GM12892 (cell line): ENCODE measurements at places on chromosomes 2 and 18.

- DNase-seq = no peak
These were observed 12.6 kb upstream of the LONRF2 start for GRCh38 chr2:100334929-100335328.

DNA sequence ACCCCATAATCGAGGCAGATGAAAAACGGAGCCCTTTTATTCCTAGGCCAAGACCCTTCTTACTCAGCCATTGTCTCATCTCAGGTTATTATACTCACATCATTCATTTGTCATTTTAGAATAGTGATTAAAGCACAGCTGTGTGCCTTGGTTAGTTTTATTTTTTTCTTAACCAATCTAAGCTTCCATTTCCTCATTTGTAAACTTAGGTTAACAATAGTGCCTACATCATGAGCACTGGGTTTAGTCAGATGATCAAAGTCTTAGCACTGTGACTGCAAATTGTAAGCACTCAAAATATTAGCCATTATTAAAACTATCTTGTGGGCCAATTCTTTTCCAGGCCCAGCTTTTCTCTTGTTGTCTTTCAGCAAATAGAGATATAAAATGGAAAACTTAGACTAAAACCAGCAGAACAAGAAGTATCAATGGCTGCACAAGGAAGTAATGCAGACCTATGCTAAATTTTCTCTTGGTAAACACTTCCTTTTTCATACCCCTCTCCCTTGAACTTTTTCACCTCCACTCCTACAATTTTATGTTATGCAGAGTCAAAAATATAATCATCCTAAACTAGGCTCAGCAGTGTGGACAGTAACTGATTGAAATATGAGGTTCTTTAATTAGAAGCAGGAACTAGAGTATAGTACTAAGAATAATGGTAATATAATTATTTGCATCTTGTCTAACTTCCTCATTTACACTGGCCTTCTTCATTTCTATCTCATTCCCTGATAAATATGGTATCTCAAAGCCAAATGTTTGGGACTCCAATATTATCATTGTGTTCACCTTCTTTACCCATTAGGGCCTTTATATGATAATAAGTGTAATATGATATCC is 21.5 kb upstream of the GALNT3 start:
- no peak for DNase-seq

DNA sequence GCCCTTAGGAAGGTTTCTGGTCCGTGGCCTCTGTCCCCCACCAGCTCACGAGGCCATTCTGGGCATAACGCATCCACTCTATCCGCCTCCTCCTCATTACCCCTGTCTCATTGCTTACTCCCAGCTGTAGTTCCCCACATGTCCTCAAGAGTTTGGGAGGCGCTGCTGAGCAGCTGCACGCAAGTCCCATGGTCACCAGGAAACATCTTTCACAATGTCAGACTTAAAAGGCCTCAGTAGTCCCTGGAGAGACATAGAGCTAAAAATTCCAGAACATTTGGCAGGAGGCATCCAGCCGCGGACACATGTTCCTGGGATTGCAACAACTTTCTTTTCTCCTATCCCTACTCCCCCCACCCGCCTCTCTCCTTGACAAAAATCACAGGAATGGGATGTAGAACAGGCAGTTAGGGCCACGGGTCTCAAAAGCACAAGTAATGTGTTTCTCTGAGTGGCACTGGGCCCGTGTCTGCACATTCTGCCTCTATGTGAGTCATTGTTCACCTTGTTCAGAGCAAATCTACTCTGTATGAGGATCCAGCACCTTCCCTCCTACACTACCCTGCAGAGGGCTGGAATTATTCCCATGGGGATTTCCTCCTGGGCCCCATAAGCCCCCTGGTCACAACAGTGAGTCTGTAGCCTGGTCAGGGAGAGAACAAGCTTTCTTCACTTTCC is 8.1 kb downstream of the LBH start:
- no peak for DNase-seq

DNA sequence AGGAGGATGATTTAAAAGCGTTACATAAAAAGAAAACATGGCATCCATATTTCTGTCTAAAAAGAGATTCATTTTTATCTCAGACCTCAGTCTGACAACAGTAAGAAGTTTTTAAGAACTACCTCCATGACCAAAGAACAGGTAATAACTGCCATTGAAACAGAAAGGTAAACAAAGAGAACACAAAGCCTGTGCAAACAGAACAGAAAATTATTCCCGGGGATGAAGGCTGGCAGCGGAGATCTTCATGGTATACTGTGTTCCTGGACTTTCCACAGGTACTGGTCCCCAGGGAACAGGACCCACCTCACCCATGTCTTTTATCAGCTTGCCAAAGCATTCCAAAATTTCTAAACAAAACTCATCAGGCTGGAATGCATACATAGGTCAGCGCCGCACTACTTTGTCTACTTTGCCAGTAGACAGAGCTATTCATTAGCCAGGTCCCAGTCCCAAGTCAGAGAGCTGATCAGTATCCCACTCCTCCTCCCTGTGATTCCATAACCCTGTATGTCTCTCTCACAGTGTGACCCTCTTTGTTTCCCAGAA is 277.3 kb downstream of the MBD2 start:
- DNase-seq = no peak

DNA sequence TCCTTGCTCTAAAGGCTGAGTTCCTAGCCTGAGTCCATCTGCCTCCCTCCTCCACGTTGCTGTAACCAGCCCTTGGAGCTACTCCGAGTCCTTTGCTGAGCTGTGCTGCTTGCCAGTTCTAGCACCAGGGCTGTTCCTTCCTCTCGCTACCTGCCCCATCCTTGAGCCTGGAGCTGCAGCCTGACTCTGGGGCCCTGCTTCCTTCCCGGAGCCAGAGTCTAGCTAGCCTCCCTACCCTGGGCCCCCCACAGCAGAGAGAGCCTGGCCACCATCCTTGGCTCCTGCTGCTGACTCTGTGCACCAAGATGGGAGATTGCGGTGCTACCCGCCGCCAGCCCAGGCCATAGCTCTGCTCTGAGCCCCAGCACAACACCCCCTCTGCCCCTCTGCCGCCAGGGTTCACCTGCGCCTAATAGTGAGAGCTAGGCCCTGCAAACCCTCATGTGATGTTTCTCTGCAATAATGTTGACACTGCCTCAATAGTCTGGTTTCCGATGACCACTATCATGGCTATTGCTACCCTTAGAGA is 135.9 kb upstream of the ASB18 start:
- no peak for DNase-seq

DNA sequence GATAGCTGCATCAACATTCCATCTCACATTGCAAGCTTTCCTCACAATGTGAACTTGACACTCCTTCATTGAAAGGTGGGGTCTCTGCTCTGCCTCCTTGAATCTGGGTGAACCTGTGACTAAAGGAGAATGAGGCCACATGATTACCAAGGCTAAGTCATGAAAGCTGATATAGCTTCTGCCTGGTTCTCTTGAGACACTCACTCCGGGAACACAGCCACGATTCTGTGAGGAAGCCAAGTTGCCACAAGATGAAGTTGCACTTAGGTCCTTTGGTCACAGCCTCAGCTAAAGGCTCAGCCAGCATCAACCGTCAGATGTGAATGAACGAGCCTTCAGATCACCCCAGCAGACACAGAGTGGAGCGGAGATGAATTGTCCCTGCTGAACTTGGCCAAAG is 94.7 kb upstream of the FAM136A start:
- no peak for DNase-seq

GRCh38 chr2:65482971-65483370 is 50.6 kb upstream of the SPRED2 start:
- DNase-seq = no peak

DNA sequence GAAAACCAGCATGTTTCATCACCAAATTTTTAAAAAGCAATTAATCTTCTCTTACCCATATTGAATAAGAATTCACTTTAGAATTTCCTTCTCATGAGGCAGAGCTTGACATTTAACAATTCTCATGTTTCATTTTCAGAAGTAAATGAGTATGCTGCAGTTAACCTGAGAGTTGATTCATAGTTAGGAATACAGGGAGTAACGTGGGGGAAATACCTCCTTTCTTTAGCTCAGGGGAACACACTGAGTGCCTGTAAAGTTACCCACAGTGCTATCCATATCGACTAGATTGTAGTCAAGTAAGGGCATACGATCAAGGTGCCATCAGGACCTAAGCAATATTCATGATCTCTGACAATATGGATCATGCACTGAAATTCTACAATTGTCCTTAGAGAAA is 38.9 kb upstream of the ATIC start:
- DNase-seq = no peak

DNA sequence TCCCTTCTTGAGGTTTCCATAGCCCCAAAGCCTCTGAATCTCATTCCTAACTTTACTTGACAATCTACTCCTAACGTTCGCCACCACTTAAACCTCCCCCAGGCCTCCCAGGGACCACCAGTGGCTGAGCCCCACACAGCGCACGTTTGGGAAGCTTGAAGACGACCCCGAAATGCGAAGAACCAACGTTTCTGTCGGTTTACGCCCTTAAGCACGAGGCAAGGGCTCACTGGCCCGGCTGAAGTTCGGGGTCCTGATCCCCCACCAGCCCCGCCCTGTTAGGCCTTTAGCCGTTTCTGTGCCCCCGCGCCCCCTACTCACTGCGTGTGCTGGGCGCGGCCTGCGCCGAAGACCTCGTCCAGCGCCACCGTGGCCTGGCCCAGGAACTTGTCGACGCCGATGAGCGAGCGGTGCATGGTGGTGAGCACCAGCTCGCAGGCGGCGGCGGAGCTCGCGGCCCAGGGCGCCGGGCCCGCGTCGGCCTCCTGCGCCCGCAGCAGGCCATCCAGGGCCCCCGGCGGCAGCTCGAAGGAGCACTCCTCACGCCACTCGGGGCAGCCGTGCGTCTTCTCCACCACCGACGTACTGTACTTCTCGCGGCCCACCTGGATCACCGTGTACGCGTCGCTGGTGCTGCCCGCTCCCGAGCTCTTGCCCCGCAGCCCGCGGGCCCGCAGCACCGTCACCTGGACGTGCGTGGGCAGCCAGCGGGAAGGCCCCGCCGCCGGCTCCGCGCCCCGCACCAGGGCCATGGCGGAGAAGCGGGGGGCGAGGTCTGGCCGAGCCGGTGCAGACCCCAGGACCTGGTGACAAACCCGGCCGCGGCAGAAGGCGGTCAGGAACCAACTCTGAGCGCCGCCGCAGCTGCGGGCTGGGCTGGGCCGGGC is 479 bp downstream of the RAB11FIP5 start:
- no peak for DNase-seq

DNA sequence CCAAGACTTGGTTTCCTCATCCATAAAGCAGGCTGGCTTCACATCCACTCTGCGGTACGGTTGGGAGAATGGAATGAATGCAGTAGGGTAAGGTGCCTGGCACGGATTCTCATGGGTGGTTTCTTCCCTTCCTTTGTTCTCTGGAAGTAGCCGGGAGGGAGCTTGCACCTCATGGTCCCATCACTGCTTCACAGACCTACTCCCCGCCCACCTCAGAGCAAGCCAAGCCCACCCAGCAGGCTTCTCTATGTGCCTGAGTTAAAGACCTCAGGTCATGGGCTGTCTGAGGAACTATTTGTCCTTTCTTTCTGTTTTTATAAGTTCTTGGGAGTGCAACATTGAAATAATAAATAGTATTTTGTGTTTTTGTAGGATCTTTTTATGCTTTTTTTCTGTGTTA is 3.5 kb downstream of the DCDC2C start:
- no peak for DNase-seq

DNA sequence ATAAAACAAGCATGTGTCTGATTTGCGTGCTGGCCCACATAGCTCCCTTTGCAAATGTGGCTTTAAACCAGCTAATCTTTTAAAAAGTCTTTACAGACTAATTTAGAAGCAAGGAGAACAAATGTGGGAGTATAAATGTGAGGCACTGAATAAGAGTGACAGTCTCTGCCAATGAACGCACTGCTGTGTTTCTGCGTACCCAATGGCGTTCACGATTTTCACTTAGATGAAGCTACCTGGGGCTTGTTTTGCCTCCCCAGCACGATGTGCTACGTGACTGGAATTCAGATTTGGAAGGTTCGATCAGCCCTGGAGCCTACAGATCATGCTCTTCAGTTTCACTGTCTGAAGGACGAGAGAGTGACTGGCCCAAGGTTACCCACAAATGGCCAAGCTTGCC is 10.8 kb upstream of the CRACDL start:
- DNase-seq = no peak

- no peak for DNase-seq
These were observed 31.3 kb downstream of the REV1 start for GRCh38 chr2:99458529-99458928.
